CD4-positive, alpha-beta T cell treated with Interleukin-21 for 1 hour (primary cell): ENCODE measurements at places on chromosomes 7 and 10.

DNA sequence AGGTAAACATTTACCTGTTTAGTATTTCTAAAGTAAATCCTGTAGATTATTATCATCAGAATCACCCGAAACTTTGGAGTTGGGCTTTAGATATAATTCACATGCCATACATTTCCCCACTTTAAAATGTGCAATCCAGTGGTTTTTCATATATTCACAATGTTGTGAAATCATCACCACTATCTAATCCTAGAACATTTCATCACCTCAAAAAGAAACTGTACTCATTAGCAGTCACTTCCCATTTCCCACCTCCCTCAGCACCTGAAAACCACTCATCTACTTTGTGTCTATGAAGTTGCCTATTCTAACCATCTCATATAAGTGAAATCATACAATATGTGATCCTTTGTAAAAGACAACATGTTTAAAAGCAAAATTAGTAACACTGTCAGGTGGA, 182.6 kb downstream of the FZD1 start:
- DNase-seq, result no peak

DNA sequence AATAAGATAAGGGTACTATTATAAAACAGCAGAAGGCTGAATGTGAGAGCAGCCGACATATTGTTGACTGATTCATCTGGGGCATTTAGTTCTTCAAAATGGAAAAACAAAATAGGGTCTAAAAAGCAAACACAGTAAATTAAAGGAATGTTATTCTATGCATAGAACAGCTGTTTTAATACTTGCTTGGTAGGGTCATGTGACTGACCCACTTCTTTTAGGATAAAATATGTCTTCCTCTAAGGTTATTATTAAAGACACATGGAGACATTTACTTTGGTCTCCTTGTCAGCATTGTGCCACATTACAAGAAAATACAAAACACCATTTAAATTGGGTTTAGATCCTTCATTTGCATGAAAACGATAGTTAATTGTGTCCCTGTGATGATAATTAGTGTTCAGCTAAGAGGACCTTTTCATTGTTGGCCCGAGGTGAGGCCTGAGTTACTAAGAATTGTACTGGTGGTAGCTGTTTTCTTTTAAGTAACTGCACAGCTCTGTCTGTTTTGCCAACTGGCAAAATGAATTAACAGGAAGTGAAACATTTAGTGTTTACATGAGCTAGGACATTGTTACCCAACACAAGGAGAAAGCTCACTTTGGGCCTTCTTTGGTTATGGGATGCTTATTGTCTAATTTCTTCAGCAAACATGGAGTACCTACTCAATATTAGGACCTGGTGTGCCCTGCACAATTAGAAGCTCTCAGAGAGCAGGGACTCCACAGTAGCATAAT, 764.4 kb downstream of the LRMDA start:
- no peak for DNase-seq

DNA sequence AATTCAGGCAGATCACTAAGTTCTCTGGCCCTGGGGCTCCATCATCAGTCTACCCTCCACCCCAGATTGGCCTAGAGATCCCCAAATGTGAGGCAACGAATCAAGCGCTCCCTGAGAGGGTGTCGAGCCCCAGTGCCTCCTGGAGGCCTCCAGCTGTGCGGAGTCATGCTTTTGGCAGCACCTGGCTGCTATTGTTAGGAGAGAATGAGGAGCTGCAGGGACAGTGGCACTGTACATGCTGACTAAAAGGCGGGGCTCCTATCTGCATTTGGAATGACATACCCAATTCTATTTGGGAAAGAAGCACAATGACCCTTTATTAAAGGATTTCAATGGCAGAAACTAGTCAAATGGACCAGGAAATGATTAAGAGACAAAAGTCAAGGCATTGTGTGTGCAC, 161.8 kb downstream of the DPY19L1 start:
- DNase-seq, result no peak

DNA sequence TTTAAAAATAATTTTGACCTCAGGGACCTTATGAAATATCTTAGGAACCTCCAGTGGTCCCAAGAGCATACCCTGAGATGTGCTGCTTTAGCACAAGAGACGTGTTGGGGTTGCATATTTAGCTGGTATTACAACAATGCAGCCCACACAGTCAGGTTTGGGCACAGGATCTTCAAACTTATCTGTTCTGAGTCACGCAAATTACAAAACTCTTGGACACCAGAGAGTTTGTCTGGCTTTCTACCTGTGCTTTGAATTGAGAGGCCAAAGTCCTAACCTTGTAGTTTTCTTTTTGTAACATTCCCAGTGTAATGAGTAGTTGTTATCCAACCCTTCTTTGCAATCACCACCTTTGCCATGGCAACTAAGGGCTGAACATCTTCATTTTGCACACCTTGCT, 163.5 kb upstream of the PCLO start:
- no peak for DNase-seq

DNA sequence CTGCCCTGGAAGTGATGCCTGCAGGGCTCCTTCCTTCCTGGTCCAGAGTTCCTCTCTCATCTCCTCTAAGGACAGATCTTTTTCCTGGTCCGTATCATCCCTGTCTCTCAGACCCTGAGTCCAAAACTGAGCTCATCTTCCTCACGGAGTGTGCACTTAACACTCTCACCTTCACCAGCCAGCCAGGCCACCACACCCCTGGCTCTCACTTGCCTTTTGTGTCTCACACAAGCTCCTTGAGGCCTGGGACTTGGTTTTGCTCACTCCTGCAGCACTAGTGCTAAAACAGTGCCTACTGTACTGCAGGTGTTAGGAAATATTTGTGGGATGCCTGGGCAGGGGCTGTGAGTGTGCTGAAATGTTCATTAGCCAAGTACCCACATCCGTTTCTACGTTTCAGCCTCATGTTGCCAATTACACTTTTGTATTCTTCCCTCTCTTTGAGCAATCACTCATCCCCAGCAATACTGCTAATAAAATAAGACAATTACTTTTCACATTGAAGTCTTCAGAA, 21.4 kb upstream of the PARP12 start:
- no peak for DNase-seq

GRCh38 chr10:56240471-56240870, 120.6 kb downstream of the ZWINT start:
- no peak for DNase-seq

DNA sequence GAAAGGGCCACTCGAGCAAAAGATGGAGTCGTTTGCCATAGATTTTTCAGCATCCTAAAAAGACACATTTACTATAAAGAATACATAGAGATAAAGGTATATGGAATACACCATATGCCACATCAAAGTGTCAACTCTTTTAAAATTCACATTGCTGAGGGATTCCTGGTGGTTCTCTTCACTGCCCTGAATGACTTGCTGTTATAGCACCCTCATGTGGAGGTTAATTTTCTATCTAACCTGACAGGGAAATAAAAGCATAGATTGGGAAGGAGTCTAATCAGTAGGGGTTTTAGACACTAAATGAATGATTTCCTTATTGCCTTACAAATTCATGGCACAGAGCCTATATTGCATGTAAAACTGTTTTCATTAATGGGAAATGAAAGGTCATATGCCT, 25.9 kb downstream of the DNAH11 start:
- DNase-seq, result peak; percentile 24

DNA sequence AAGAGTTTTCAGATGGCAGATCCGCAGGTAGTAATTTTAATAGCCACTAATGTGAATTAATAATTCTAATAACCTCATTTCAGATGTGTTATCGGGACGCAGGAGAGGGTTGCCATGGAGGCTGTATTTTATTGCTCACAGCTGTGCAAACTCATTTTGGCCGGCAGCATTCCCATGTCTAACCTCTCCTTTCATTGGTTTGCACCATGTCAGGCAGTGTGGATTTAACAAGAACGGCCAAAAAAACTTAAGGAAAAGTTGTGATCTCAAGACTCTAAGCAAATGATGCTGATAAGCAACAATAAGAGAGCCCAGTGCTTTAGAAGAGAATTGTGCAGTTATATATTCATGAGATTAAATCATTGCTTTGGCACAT, 88.7 kb upstream of the NRP1 start:
- no peak for DNase-seq

DNA sequence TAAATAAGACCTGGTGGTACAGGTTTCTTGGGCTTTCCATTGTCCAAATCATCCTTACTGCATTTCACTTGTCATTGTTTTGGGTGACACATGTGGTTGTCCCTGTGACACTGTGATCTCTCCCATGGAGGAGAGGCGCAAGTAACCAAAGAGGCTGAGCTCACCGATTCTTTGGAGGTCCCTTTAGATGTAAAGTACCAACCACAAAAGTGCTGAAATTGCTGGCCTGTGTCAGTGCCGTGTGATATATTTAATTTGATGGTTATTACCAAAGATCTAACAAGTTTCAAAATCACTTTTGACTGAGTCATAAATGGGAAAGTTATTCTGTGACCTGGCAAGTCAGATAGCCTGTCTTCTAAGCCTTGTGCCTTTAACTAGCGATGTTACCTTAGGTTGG, 19.4 kb downstream of the MCM10 start:
- no peak for DNase-seq

DNA sequence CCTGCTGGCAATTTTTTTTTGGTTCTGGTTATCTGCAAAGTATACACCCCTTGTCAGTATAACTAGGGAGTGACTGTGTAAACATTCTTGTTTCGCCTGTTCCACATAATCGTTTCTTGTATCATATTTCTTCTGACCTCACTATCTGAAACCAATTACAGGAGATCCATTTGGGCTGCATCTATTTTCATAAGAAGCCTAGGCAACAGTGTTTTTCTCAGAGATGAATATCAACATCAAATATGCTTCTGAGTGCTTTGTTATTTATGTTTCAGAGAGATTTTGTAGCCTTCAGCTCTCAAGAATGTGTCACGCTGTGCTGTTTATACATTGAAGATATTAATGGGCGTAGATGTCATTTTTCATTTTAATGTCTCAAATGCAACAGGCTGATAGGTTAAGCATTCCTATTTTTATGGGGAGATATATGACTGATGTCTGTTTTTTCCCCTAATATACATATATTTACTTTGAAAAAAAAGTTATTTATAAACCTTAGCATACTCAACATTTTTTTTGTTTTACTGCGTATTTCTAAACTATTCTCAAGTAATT, 115.5 kb downstream of the FOXP2 start:
- no peak for DNase-seq

- DNase-seq, result no peak
These were observed 575.6 kb downstream of the KIF20B start for GRCh38 chr10:90276894-90277475.

DNA sequence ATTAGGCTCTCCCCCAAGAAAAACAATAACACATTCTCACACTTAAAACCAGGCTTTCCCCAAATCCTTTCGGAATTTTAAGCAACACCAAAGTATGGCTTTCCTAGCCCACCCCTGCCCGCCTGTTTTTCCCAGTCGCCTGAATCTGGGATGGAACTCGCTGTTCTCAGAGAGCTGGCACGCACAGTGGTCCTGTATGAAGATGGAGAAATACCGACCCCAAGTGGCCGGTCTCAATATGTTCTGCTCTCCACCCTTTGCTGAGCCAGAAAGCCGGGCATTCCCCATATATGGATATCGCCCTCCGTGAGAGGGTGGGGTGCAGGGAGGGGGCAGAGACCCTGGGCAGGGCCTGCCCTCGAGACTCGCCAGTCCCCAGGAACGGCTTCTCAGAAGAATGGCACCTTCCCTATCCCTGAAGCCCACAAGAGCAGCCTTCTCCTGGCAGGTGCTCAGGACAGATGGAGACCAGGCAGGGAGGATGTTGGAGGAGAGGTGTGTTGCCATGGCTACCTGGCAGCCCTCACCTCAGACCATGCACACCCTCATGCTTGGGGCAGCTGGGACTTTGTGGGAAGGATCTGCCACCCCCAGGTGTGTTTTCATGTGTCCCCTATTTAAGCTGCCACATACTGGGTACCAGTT, 3.4 kb downstream of the TACR2 start:
- DNase-seq, result peak; percentile 36

- peak; percentile 67 for DNase-seq
These were observed 8.2 kb downstream of the TFR2 start for GRCh38 chr7:100632951-100633717.

GRCh38 chr10:90856964-90857634, 740 bp downstream of the HTR7 start:
- peak; percentile 12 for DNase-seq

- no peak for DNase-seq
These were observed 147.5 kb downstream of the SLC16A9 start for GRCh38 chr10:59562126-59562525.

DNA sequence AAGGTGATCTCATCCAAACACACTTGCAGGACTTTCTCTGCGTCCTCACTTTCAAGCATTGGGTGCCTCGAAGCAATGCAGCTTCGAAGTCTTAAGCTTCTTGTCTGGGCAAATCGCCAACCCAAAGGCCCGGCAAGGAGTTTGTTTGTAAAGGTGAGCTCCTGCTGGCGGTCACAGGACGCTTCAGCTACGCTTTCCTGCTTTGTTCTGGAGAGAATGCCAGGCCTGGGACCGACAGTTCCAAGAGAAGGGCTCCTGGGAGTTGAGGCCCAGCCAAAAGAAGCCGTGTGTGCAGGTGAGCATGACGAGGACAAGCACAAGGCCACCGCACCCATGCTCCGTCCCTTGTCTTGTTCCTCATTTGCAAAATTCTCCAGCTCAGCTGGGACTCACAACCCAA, 106.6 kb upstream of the DOCK1 start:
- no peak for DNase-seq

GRCh38 chr10:62527019-62527827, 153.1 kb downstream of the ZNF365 start:
- no peak for DNase-seq

GRCh38 chr7:41029072-41029499, 673.8 kb downstream of the INHBA start:
- DNase-seq, result no peak

- no peak for DNase-seq
These were observed 627.0 kb upstream of the CNTNAP2 start for GRCh38 chr7:145489609-145490008.

- DNase-seq, result no peak
These were observed 136.0 kb downstream of the FAM53B start for GRCh38 chr10:124608093-124608721.

GRCh38 chr7:81025360-81025759, 106.5 kb upstream of the SEMA3C start:
- DNase-seq, result no peak

DNA sequence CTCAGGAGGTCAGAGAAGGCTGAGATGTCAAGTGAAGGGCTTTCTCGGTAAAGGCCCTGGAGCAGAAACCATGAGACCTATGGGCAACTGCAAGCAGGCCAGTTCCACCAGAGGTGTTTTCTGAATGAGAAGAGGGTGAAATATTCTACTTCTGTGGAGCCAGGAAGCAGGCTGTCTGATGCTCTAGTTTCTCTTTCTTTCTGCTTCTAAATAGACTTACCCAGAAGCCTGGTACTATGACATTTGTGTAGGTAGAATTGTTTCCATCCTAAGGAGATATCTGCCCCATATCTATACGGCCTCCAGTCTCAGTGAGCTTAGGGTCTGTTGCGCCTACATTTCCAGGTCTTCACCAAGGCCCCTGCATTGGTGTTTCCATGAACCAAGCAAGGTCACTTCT, 73.4 kb upstream of the CC2D2B start:
- no peak for DNase-seq

- DNase-seq, result no peak
These were observed 10.4 kb downstream of the RAPGEF5 start for GRCh38 chr7:22346383-22347107.

DNA sequence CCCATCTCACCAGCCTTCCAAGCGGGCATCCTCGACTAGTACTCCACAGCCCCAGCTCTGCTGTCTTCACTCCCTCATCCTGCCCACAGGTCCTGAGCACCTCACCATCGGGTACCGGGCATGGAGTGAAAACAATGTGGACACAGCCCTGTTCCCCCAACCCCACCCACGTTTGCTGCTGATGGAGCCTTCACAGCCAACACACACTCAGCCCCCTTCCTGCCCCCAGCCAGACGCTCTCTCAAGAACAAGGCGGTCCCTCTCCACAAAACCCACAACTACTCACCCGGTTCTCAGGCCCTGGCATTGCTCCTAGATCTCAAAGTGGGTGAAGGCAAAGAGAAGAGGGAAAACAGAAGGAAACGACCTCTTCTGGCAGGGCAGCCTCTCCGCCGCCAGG, 56.1 kb downstream of the SLIT1 start:
- DNase-seq, result no peak
